ENCODE measurements at places on chromosomes 5 and 9.

- no peak for DNase-seq
Observed at GRCh38 chr5:34998058-34998789, 49.5 kb downstream of the AGXT2 start.

GRCh38 chr9:89597711-89598362, 7.0 kb upstream of the GADD45G start:
- no peak for DNase-seq

DNA sequence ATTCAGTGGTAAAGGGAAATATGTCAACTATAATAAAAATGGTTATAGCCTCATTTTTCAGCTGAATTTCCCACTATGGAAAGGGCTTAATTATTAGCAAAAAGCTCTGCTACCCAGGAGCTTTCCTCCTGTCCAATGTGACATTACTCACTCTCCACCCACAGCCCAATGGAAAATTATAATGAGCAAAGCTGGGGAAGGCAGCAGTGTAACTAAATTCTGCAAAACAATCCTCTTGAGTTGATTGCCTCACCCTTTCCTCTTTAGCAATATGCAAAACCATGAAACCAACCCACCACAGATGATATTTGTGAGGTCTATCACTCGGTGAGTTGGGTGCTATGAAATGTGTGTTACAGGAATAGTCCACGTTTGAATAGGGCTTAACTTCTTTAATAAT, 14.0 kb upstream of the PLPPR1 start:
- DNase-seq, result no peak

GRCh38 chr9:123401879-123402513, 46.0 kb downstream of the CRB2 start:
- no peak for DNase-seq

GRCh38 chr9:104826911-104827310, 63.0 kb downstream of the NIPSNAP3B start:
- no peak for DNase-seq

DNA sequence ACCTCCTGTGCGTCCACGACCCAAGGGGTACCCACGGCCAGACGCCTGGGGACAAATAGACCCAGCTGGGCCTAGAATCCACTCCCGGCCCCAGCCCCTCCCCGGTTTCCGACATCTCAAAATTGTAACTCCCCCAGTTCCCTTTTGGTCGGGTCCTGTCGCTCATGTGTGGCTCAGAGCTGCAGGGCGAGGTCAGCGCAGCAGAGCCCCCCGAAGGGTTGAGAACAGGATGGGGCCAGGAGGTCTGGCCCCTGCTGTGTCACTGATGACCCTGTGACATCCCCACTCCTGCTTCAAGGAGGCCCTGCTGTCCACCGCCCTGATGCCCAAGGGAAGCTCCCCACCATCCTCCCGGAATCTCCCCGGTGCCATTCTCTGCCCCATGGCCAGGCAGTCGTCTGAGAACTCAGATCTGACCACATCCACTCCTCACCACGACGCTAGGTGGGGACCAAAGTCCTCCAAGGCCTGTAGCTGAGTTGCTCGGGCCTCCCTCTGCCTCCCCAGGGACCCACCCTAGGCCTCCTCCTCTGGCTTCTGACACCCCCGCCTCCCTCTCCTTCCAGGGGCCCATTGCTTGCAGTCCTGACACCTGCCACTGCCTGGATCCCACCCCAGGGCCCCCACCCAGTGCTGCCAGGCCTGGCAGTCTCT, 3.9 kb downstream of the SLC9A3 start:
- DNase-seq, result no peak

DNA sequence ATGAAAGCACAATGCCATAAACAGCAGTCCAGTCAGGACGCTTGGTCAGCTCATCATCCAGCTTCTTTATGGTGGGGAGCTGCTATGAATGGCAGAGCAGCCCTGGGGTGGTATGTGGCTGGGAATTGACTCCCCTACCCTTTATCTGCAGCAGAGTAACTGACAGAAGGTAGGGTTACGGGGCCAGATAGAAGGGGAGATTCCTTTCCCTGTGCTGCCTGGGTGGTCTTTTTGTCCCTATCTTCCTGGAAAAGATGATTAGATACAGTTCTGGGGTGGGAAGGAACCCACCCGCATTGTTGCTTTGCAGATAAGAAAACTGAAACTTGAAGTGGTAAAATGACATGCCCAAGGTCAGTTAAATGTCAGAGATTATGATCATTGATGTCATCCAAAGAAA, 405.5 kb downstream of the ARHGEF28 start:
- no peak for DNase-seq

DNA sequence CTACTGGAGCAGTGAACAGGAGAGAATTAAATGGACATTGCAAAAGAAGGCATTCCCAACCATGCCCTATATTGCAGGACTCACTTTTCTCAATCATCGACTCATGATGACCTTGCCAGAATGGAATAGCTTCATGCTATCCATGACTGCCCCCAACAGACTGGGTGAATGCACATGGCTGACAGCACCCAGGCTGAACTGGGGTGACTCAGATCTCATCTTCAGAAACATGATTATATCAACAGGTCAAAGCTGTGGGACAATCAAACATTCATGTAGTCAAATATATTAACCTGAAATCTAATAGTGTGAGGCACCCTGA, 34.7 kb upstream of the MIER3 start:
- DNase-seq, result no peak

DNA sequence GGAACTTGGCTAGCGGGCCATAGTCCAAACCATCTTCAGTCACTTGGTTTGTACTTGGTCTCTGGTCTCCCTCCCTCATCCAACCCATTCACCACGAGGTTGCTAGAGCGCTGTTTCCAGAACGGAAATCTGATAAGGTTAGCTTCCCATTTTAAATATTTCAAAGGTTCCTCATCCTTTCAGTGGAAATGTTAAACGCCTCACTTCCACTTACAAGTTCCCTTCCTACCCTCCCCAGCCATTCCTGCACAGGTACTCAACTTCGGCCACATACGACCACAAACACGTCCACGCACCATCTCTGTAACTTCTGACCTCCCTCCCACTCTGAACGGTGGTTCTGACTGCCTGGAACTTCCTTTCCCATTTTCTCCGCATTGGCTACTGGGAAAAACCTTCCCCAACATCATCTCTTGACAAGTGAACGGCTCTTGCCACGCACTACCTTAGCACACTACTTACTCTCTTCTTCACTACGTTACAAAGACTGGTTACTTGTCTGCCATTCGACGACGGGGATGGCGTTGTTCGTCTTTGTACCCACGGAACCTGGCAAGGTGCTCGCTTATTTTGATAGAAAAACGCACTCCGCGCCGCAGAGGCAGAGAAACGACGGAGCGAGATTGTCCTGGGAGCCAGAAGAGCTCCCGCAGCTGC, 629 bp downstream of the CCNH start:
- DNase-seq, result no peak

DNA sequence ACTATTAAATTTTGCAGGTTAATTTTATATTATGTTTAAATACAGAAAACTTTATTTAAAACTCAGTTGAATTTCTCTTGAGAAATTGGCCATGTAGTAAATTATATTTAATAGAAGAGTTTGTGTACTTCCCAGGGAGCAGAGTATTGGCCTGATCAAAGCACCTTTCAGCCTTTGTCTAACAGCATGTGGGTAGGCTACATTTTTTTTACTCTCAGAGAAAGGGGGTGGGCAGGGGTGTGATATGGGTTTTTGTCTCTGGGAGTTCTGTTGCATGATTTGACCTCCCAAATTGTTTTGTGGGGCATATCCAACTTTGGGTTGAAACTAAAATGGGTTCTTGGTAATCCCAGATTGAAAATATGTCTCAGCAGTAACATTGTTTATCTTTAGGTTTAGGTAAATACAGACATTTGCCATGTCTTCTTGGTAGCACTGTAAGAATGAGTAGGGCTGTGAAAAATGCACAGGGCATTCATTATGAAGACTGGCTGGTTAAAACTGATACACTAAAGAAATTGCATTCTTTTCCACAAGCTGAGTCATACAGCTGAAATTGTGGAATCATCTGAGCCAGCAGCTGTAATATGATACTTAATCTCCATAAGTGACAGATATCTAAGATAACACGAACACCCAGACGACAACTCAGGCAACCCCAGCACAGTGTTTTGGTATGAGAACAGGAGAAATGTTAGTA, 75.4 kb upstream of the CDKN2B start:
- DNase-seq, result no peak

Data from left ventricle myocardium inferior (tissue), 1 donor.